ENCODE measurements at places on chromosomes 11 and 22.
A peak's percentile ranks its signal among the peaks of the same experiment; 100 is the strongest.

DNA sequence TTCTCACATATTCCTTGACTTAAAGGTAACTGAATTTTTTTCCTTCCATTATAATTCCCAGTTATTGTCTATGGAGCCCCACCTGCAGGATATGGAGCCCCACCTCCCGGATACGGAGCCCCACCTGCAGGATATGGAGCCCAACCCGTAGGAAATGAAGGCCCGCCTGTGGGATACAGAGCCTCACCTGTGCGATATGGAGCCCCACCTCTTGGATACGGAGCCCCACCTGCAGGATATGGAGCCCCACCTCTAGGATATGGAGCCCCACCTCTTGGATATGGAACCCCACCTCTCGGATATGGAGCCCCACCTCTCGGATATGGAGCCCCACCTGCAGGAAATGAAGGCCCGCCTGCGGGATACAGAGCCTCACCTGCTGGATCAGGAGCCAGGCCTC, 28.1 kb downstream of the WBP2NL start:
- no peak for ATAC-seq

DNA sequence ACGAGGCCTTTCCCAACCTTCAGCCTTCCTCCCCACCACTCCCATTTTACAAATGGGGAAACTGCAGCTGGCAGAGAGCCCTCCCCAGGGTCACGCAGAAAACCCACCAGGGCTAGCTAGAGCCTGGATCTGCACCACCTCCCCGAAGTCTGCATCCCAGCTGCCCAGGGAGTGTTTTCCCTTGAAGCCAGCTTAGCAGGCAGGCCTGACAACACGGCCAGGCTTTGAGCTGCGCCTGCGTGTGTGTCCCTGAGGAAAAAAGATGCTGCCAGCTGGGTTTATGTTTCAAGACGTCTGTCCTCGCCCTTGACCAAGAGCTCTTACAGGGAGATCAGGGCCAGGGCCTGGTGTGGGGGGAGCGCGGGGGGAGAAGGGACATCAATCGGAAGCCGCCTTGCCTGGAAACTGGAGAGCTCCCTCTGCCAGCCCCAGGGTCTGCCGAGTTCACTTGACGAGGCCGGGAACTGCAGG, 20.3 kb downstream of the WNT11 start:
- no peak for ATAC-seq

- no peak for ATAC-seq
Observed at GRCh38 chr11:95500466-95500865, 269.5 kb upstream of the SESN3 start.

- ATAC-seq = no peak
Observed at GRCh38 chr22:37184380-37184755, 3.7 kb downstream of the C1QTNF6 start.

- no peak for ATAC-seq
Observed at GRCh38 chr11:119347940-119348605, 1.6 kb upstream of the MFRP start.

GRCh38 chr22:39170825-39171622, 18.5 kb upstream of the CBX7 start:
- ATAC-seq = peak; percentile 87

- no peak for ATAC-seq
Observed at GRCh38 chr11:62144641-62145255, 20.9 kb downstream of the INCENP start.

DNA sequence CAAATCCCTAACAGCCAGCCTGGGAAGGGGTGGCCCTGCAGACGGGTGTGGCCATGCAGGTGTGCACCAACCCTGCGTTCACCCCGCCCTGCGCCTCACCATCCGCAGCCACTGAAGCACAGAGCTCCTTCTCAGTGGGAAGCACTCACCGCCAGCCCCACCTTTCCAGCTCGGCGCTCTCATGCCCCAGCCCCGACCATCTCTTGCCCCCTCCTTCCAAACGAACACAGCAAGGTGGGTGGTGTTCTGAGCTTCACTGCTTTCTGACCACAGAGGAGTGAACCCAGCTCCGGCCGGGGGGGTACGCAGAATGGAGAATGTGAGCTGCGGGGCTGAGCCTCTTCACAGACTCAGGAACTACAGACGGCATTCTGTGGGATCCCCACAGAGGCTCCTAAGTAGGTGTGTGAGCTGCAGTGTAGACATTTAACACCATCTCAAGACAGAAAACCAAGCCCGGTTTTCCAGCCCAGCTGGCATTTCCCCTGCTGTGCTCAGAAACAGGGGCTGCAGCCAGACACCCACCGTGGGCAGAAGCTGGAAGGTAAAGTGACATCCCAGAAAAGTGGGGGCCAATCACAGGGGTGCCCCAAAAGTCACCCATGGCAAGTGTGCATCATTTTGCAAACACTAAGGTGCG, 88.4 kb upstream of the RTL6 start:
- ATAC-seq = no peak

- no peak for ATAC-seq
Observed at GRCh38 chr11:118473537-118473936, 37.2 kb downstream of the KMT2A start.

All from activated CD4-positive, CD25-positive, alpha-beta regulatory T cell treated with anti-CD3 and anti-CD28 coated beads, Interleukin-2, amount 50 U/mL, for 24 hours (primary cell).